ENCODE measurements at places on chromosomes 16 and 17.

DNA sequence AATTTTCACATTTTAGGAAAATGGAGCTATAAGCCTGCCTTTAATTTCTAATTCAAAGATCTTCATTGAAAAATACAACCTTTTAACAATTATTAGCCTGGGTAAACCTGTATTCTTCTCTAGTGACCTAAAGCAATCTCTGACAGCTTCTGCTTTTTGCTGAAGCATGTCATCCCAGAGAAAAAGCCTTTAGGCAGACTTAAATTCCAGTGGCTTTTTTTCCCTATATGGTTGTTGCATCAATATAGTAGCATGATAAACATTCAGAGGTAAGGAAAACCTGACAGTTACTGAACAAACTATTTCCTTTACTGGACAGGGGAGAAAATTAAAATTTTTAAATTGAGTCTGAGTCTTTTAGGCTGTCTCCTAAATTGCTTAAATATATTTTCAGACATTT is 7.8 kb upstream of the EVI2A start:
- no peak for DNase-seq

GRCh38 chr17:78915872-78916632 is 9.1 kb downstream of the TIMP2 start:
- DNase-seq = no peak

DNA sequence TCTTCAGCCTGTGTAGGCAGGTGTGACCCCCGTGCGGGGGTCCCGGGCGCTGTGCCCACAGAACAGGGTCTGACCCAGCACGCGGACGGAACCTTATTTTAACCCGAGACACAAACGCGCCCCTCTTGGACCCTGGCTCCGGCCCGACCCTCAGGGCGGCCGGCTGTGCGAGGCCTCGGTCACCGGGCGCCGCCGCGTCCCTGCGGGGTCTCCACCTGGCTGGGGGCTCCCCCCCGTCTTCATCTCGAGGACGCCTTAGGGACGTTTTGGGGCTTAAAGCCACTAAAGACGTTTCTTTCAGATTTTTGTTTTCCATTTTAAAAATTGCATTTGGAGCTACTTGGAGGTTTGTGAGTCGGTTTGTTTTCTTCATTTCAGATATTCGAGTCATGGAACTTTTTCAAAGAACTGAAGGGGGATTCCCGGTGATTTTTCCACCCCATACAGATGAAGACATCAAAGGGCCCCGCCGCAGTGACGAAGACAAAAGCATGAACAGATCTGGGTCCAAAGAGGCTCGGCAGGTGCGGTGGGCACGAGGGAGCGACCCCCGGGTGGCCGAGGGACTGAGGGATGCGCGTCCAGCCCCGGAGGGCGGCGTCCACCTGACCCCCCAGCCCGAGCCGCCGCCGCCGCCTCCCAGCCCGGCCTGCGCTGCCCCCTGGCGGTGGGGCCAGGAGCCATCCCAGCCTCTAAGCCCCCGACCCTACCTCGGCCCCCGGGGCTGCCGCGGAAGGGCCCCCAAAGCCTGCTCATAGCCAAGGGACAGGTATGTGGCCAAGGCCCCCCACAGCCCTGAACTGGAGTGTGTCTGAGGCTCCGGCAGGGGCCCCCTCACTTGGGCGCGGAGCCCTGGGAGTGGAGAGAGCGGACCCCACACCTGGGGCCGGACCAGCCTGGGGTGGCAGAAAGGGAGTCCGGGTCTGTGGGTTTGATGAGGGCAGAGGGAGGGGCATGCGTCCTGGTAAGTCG is 3.8 kb upstream of the CD7 start:
- DNase-seq = peak; percentile 74

GRCh38 chr16:89290887-89291286 is 73.4 kb downstream of the ZNF778 start:
- no peak for DNase-seq

DNA sequence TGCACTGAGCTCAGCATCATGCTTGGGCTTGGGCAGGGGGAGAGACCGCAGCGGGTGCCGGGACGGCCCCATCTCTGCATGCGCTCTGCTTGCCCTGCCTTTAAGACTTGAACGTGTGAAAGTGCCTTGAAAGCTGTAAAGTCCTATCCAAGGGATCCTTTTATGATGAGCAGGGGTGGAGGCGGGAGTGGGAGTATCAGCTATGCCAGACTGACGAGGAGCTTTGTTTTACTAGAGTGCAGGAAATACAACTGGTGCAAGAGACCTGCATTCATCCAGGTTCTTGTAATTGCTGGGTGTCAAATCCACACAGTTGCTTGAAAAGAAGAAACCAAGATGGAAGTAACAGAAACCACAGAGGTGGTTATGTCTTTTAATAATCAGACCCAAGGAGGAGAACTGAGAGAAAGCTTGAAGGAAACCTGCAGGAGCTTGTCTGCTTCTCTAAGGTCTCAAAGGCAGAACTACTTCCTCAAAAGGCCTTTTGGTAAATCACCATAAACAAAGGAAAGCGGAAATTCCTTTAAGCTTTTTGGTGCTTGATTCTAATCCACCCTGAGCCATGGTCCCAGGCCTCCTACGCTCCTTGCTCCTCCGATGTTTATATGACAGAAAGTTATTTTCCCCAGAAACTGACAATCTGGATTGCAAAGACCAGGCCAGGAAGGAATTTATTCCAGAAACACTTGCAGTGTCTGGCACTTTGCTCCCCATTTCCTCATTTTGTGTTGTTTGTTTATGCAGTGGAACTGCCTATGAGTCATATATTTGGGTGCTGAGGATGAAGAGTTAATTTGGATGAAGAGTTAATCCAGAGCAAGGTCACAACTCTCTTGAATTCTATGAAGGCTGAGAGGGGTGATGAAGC is 51.3 kb upstream of the FBXO47 start:
- DNase-seq = no peak

DNA sequence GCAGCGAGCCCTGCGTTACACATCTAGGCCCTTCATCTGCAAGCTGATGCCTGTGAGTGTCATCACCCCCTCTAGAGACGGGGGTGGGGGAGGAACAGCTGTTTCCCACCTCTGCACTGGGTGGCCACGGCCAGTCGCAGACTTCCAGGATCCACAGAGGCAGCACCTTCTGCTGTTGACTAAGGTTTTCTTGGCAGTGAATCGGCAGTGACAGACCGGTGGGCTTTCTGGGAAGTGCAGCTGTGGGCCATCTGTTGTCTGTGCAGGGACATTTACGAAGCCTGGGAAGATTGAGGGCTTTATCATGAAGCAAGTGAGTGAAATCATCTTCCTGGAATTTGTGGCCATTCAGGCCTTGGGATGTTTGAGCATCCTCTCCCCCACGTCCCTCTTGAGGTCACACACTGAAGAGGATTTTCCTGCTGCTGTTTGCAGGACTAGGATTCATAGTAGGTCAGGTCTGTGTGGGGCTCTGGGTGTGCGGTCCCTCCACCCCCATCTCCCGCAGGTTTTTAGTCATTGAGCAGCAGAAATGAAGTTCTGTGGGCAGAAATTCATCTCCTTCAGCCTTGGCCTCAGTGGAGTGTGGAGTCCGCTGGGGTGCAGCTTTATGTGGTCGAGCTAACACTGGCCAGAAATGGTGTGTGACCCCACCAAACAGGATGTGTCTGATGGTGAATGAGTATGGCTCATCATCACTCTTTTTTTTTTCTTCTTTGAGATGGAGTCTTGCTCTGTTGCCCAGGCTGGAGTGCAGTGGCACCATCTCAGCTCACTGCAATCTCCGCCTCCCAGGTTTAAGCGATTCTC is 12.0 kb downstream of the PGS1 start:
- no peak for DNase-seq

DNA sequence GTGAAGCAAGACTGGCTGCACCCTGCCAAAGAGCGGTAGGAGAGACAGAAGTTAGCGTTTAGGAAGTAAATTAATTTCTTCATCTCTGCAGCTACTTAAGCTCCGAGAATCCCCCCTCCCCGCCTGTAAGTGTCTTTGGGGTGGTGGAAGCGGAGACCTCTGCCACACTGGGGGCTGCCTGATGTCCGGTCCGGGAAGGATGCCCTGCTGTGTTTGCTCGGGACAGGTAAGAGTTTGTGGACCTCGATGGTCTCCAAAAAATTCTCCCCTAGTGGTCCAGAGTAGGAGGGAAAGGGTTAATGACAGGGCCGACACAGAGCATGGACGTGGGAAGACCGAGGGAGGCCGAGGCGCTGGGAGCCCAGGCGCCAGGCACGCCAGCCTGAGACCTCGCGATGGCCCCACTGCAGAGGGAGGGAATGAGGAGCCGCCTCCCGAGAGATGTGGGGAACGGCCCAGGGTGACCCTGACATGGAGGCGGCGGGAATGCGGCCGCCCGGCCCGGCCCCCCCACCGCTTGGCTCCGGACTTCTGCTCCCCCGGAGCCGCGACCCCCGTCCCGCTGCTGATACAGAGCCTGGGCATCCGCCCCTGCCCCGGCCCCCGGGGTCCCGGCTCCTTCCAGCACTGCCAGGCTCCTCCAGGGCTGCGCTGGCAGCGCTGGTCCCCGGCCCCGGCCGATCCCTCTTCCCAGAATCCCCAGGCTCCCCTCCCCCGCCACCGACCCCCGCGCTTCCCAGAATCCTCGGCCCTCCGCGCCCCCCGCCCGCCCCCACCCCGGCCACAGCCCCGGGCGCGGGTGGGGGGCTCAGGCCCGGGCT is 680 bp downstream of the ZNF629 start:
- DNase-seq = no peak

DNA sequence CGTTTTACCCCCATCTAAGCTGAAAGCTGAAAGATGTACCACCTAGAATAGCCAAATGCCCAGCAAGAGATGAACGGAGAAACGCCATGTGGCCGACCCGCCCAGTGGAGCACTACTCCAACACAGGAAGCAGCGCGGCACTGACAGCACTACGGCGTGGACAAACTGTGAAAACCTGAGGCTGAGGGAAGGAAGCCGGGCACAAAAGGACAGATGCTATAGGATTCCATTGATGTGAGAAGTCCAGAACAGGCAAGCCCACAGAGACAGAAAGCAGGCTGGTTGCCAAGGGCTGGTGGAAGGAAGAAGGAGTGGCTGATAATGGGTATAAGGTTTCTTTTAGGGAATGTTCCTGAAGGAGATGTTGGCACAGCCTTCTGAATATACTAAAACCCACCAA is 29.4 kb upstream of the SLC38A8 start:
- no peak for DNase-seq

DNA sequence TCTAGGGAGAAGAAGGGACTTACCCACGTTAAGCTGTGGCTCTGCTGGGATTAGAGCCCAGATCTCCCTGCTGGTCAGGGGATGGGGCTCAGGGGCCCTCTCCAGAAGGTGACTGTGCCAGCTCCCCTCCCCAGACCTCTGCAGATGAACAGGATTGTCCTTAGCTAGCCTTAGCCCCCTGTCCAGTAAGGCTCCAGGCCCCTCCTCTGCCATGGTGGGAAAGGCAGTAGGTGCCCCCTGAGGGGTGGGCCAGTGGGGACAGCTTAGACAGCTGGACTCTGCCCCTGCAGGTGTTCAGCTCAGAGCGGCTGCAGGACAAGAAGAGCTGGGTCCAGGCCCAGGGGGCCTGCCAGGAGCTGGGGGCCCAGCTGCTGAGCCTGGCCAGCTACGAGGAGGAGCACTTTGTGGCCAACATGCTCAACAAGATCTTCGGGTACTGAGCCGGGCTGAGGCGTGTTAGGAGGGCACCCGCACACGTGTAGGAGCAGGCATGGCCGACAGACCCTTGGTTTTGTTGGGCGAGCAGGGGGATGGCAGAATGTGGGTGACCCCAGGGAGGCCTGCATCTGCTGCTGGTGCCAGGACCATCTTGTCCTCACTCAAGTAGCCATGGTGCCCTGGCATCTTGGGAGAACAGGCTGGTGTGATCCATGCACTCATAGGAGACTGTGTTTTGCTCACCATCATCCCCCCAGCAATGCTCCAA is 50.9 kb downstream of the MRC2 start:
- DNase-seq = no peak

GRCh38 chr16:80166082-80166481 is 374.7 kb upstream of the DYNLRB2 start:
- DNase-seq = no peak

GRCh38 chr17:29045734-29046472 is 3.0 kb downstream of the PIPOX start:
- DNase-seq = no peak

- no peak for DNase-seq
Measured at GRCh38 chr16:87698241-87698640, 67.5 kb downstream of the KLHDC4 start.

DNA sequence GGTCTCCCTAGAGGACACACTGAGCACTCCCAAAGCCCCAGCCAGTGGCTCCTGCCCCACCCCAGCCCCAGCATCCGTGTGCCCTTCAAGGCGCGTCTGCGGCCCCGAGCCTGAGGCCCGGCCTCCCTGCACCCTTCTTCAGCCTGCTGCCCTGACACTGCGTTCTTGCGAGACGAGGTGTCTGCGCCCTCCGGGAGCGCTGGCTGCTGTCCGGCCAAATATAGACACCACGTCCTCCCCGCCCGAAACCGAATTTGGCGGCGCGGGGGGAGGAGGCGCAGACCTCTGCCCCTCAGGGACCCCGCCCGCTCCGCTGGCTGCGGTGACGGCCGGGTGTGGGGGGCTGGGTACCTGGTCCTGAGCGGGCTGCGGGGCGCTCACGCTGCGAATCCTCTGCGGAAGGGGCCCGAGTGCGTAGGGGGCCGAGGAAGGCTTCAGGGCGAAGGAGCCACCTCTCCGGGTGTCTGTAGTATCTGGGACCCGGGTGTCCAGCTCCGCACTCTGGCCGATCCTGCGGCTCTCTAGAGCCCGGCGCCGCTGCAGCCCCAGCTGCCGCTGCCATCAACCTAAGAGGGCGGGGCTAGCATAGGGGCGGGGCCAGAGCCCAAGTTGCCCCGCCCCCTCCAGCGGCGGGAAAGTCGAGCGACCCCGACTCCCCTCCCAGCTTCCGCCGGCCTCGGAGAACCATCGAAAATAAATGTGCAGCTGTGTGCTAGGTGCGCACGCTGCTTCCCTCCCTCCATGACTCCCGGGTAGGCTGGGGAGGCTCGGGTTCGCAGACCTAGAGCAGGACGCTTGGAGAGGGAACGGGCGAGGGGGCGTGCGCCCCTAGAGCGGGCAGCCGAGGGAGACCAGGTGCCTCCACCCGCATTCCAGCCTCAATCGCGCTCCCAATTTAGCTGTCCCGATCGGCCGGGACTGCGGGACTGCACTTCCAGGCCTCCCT is at the start of gene CORO6:
CORO6 (minus strand) TSS at position 576 of the 946 bp plus-strand sequence. CDS start 1,491 bp downstream, outside the sequence.
- DNase-seq = peak; percentile 67
